ENCODE measurements at places on chromosomes 1 and 21.

DNA sequence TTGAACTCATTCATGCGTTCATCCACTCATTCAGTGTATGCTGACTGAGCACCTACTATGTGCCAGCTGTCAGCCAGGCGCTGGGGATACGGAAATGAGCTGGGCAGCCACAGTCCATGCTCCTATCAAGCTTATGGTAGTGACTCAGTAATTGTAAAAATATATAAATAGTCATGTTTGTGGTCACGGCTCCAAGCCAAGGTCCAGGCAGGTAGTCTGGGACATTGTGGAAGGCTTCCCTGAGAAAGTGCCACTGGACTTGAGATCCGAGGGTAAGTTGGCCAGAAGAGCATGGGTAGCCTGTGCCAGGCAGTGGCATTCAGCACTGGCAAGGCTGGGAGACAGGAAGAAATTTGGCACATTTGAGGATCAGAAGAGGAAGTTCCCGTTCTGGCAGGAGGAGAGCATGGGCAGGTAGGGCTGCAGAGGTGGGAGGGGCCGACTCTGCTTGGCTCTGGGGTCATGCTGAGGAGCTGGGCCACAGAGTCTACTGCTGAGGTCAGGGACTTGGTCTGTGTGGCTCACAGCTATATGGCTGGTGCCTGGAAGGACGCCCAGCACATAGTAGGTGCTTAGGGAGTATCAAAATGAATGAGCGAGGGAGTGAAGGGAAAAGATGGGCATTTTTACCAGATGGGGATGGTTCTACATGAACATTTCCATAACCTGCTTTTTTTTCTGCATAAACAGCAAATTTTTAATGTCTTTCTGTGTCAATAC is 6.9 kb downstream of the PTPRF start:
- no peak for DNase-seq

- peak; percentile 80 for DNase-seq
These were observed 780 bp downstream of the HIVEP3 start for GRCh38 chr1:41917835-41918449.

GRCh38 chr1:71755441-71755840 is 526.9 kb downstream of the NEGR1 start:
- no peak for DNase-seq

- no peak for DNase-seq
These were observed 23.4 kb upstream of the TDRD10 start for GRCh38 chr1:154478639-154479038.

GRCh38 chr1:234597894-234598293 is 12.1 kb downstream of the IRF2BP2 start:
- DNase-seq, result no peak

DNA sequence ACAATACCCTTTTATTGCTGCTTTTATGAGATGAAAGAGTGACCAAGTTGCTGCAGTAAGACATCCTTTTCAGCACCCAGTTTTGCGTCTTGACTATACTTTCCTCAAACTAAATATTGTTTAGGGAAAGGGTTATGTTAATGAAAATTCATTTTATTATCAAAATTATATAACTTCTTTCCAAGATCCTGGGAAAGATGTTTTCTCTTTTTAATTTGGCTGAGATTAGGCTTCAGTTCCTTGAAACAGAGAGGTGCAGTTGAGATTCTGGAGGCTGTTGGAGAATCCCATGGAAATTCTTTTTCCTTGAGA is 91.6 kb upstream of the KCNA3 start:
- DNase-seq, result no peak

DNA sequence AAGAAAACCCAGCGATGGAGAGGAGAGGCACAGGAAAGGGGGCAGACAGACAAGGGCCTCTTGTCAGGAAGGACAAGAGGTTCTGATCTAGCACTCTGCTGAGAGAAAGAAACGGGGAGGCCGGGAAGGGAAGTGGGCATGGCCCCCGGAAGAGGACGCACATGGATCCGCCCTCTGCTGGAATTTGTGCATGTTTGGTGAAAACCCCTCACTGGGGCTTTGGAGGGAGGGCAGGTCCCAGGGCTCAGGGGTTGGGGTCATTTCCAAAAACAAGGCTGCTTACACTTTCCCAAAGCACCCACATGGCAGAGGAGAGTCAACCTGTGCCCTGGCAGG is 32.4 kb upstream of the ECE1 start:
- DNase-seq, result no peak

GRCh38 chr1:200780545-200781369 is 42.1 kb downstream of the CAMSAP2 start:
- DNase-seq, result no peak

GRCh38 chr1:85544689-85545215 is 35.8 kb upstream of the CCN1 start:
- DNase-seq, result no peak

- DNase-seq, result no peak
These were observed 64.6 kb upstream of the CD55 start for GRCh38 chr1:207256869-207257268.

- no peak for DNase-seq
These were observed 54.5 kb downstream of the COL6A1 start for GRCh38 chr21:46035809-46036695.

DNA sequence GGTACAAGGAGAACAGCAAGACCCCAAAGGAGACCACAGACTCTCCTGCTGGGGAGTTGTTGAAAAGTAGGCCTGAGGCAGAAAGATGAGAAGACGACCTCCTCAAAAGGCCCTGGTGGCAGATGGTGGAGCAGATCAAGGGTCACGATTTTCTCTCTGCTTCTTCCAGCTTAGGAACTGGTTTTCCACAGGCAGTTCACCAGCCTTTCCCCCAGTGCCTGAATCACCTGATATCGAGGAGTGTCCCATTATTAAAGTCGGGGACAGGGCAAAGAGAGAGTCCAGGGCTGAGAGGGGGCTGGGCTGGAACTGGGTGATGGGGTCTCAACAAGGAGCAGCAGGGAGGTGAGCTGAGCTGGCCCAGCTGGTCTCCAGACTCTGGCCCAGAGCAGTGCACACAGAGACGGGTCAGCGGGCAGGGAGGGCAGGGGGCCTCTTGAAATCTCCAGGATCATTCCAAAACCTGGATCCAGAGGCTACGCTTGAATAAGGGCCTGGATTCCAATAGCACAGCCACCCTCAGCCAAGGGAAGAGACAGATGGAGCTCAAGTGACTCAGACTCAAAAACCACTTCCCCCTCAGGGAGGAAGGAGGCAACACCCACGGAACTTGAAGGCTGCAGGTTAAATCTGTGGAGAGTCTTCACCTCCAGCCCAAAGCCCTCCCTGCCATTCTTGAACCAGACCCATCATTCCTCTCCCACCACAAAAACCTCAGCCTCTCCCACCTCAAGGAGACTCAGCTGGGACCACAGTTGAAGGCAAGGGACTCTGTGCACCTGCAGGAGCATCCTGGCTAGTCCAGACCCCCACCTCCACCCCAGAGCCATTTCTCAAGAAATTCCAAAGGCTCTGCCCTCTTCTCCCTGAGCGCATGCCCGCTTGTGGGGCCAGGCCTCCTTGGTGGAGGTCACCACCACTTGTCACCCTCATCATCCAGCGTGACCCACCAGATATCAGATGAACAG is at the start of gene S100A5:
TSS of gene S100A5 (minus strand) at position 541 of the 968 bp plus-strand sequence. CDS start 743 bp downstream, outside the sequence.
- no peak for DNase-seq

DNA sequence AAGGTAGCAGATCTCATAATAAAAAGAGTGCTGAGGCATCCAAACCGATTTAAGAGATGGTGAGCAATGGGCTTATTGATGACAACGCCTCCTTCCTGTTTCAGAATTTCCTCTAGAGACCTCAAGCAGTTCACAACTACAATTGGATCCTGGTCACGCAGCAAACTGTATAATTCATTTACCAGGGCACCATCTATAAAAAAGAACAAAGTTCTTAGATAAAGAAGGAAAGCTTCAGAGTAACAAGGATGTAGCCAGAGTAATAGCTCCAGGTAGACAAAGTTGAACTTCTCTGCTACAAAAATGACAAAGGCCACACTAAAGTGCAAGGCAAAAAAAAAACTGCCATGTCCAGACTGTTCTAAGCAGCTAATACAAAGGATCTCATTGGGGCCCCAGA is 3.4 kb downstream of the AP4B1 start:
- DNase-seq, result no peak

DNA sequence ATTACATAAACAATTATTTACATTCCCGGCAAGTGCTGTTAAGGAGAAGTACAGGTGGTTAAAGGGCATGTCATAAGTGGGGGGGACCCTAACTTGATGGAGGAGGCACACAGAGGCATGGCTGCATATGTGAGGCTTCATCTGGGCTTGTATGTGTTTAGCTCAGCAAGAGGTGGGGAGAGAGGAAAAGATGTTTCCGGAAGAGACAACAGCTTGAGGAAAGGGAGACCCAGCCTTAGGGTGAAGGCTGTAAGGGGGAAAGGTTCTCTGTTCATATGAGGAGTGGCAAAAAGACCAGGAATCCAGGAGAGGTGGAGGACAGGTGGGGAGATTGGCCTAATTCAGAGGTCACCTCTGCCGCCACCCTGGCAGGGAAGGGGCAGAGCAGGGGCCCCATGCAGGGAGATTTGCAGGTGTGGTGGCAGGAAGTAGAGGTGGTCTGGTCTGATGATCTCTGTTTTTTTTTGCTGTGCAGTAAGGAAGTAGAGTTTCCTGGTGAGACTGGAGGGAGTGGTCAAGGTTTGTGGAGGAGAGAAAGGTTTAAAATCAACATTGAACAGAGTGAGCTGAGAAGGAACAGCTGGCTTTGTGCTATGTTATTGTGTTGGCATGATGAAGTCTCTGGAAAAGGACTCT is 9.0 kb downstream of the TRAF5 start:
- DNase-seq, result peak; percentile 52

DNA sequence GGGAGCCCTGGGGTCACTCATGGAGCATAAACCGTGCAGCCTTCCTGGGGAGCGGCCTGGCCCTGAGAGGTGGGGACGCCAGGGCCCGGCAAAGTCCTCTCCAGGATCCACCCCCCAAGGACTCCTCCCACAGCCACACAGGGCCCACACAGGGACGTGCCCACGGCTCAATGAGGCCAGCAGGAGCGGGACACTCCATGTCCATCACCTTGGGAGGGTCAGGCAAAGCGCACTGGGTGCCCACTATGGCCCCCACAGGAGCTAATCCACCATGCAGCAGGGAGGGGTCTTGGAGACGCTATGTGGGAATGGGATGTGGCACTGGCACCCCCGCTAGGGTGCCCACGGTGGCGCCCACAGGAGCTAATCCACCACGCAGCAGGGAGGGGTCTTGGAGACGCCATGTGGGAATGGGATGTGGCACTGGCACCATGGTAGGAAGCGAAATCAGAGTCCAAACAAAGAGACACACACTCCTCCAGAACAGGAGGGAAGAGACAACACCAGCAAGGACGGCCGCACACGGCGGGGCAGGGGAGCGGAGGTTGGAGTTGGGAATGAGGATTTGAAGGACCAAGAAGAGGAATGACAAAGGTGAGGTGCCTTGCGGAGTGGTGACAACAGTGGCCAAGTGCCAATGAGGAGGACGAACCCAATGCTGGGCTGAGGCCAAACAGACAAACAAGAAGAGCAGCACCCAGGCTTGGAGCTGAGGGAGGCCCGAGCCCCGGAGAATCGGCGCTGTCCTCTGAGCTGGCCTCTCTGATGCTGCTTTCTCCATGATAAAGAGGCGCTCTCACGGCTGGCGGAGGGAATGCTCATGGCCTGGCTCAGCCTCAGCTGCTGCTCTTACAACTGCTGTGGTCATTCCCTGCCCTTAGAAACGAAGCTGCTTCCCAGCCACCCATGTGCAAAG is 18.1 kb upstream of the SLC19A1 start:
- DNase-seq, result no peak

- no peak for DNase-seq
These were observed 595 bp upstream of the ZNHIT6 start for GRCh38 chr1:85708829-85709227.

- DNase-seq, result no peak
These were observed 53.5 kb downstream of the CHD5 start for GRCh38 chr1:6126521-6127067.

GRCh38 chr1:164767752-164768402 is 208.9 kb downstream of the PBX1 start:
- no peak for DNase-seq

DNA sequence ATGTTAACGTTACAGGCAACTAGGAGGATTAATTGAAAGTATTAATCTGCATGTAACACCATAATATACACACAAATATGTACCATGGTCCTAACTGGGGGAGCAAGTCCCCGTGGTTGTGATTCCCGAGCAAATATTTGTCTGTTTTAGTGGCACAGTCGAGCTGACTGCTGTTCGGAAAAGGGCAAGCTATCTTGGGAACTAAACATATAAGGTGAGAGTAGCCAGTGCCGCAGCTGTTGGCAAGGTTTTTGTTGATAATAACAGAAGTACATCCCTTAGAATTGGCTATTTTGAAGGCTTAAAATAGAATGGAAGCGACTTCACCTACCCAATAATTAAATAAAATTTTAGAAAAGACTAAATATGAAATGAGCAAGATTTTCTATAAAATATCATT is 45.5 kb downstream of the UCHL5 start:
- no peak for DNase-seq

DNA sequence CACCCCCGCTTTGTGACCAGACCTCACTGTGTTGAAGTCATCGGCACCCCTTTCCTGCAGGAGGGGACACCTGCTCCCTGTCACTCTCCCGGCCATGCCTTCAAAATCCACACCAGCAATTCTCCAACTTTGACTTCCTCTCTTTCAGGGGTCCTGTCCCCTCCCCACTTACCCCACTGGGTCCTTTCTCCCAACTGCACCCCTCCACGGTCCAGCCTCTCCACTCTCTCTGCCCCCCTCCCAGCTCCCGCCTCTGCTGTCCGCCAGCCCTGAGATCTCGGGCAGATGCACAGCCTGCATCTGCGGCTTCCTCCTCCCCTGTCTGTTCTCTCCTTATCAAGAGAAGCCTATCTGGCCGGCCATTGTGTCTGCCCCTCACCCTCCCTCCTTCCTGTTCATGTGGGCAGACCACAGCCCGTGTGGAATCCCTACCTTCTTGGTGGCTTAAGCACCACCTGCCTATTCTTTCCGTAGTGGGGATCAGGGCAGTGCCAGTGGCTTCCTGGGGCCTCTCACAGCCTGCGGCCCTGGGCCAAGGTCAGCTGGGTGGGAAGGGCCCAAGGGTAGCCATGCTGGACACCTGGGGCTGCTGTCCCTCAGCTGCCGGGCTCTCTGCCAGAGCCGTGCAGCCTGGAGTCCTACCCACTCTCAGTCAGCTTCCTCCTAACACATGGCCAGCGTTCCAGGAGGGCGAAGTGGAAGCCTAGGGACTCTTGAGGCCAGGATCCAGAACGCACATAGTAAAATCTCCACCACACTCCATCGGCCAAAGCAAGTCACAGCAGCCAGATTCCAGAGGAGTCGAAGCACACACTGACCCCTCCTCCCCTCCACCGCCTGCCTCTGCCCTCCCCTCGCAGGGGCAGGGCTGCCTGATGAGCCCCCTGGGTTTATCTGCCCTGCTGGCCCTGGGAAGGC is 5.1 kb upstream of the HES4 start:
- DNase-seq, result no peak

DNA sequence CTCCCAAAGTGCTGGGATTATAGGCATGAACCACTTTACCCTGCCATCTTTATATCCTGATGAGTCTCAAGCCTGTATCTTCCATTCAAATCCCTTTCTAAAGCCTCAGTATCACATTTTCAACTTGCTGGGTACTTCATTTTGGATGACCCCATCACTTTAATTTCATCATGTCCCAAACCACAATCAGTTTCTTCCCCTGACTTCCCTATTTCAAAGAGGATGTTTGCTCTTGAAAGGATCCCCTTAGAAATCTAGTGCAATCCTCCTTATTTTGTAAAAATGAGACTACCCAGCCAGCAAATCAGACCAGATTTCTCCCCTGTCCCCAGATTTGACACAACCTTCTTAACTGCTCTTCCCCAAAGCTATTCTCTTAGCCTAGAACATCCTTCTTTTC is 7.0 kb upstream of the TRIT1 start:
- DNase-seq, result no peak

- DNase-seq, result no peak
These were observed 40.7 kb downstream of the DISP3 start for GRCh38 chr1:11519629-11520031.

GRCh38 chr1:82464362-82465001 is 663.7 kb downstream of the ADGRL2 start:
- DNase-seq, result no peak

Data from activated CD8-positive, alpha-beta memory T cell treated with anti-CD3 and anti-CD28 coated beads, Interleukin-2, amount 50 U/mL, for 48 hours (primary cell).